ENCODE measurements at places on chromosomes 13 and 19. TPM values are rescaled to one million over a fixed set of nuclear protein-coding genes. Genes with fewer than 3 reads are reported as not detected.
A peak's percentile ranks its signal among the peaks of the same experiment; 100 is the strongest.

B3GNT3 gene
- not detected for polyA plus RNA-seq

IGFL3 gene
- not detected for polyA plus RNA-seq

DNA sequence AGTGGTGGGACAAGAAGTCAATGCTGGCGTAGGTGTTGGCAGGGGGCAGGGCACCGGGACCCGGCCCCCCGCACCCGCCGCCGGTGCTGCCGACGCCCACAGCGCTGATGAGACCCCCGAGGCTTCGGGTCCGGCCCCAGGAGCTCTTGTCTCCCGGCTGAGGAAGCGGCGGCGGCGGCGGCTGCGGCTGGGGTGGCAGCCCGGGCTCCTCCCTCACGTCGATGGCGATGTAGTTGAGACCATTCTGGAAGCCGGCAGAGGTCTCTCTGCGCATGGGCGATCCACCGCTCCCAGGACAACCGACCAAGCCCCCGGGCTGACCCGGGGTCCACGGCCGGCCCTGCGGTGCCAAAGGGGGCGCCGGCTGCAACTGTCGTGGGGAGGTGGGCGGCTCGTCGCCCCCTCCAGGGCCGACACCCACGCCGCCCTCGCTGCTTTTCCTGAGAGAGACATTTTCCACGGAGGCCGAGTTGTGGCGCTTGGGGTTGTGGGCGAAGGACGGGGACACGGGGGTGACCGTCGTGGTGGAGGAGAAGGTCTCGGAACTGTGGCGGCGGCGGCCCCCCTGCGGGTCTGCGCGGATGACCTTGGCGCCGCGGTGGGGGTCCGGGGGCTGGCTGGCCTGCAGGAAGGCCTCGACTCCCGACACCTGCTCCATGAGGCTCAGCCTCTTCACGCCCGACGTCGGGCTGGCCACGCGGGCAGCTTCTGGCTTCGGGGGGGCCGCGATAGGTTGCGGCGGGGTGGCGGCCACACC lies 4.1 kb downstream of the IRS2 start:
- H3K27me3 ChIP-seq = no peaks in the 10 kb centered on the region
- H3K4me1 ChIP-seq = peaks cover 74% of the 10 kb centered on the region
- H3K36me3 ChIP-seq = peaks cover 38% of the 10 kb centered on the region
- H3K27ac ChIP-seq = no peak overlapping the region

DNA sequence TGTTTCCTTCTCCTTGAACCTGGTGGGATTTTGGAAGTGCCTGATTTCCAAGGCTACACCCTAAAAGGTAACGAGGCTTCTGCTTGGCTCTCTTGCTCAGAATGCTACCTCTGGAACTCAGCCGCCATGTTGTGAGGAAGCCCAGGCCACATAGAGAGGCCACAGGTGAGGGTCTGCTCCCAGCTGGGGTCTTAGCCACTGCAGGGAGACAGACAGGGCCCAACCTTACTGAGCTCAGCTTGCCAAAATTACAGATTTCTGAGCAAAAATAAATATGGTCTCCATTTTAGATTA lies 61.4 kb downstream of the GPR12 start:
- H3K27me3 ChIP-seq = peaks cover 3% of the 10 kb centered on the region
- H3K27ac ChIP-seq = no peak overlapping the region
- no peak for DNase-seq
- H3K4me1 ChIP-seq = no peaks in the 10 kb centered on the region

ZNF559 gene
- polyA plus RNA-seq = 9.1 TPM

SSBP4 gene
- 74.5 TPM for polyA plus RNA-seq

DNA sequence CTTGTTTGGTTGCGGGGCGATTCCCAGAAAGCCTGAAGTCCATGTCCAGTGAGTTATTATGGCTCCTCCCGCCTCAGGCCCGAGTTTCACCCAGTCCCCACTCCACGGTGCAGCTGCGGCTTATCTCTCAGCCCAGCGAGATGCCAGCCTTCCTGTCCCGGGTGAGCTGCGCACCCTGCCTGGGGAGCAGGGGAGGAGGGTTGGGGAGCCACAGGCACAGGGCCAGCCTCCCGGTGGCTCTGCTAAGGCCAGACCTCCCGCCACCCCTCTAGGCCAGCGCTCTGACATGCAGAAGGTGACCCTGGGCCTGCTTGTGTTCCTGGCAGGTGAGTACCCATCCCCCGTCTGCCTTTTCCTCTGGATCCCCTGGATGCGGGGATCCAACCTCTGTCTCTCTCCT lies 3.5 kb downstream of the FXYD3 start:
- H3K4me1 ChIP-seq = peaks cover 38% of the 10 kb centered on the region
- H3K27ac ChIP-seq = no peak overlapping the region
- H3K27me3 ChIP-seq = no peaks in the 10 kb centered on the region
- no peak for DNase-seq
- no peaks in the 10 kb centered on the region for H3K36me3 ChIP-seq
- no peak overlapping the region for H3K4me3 ChIP-seq

ONECUT3 gene
- not detected for polyA plus RNA-seq

DNA sequence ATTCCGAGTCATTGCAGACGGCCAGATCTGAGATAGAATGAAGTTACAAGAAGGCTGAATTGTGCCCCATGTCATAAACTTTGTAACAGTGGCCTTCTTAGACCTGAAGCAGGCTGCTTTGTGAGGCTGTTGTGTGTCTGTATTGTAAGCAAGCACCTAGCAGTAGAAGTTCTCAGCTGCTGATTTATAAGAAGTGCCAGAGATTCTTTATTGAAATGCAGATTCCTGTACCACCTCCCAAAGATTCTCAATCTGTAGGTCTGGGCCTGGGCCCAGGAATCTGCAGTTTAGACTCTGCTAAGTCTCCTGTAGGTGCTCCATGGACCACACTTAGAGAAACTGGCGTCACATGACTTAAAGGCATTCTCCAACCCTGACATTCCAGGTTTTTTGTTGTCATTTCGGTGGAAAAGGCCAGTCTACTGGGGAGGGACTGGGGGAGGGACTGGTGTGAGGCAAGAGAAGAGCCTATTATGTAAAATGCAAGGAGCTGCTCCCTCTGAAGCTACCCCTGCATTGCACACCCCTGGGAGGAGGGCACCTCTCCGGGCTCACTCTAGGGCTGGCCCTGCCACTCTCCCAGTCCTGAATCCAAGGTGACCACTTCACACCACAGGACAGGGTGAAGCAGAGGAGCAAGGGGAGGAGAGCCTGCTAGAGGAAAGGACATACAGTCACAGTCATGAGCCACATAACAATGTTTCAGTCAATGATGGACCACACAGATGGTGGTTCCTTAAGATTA lies 769 bp upstream of the TMEM272 start:
- no peak for DNase-seq
- H3K36me3 ChIP-seq = no peaks in the 10 kb centered on the region
- no peaks in the 10 kb centered on the region for H3K27me3 ChIP-seq
- H3K4me3 ChIP-seq = no peak overlapping the region

DNA sequence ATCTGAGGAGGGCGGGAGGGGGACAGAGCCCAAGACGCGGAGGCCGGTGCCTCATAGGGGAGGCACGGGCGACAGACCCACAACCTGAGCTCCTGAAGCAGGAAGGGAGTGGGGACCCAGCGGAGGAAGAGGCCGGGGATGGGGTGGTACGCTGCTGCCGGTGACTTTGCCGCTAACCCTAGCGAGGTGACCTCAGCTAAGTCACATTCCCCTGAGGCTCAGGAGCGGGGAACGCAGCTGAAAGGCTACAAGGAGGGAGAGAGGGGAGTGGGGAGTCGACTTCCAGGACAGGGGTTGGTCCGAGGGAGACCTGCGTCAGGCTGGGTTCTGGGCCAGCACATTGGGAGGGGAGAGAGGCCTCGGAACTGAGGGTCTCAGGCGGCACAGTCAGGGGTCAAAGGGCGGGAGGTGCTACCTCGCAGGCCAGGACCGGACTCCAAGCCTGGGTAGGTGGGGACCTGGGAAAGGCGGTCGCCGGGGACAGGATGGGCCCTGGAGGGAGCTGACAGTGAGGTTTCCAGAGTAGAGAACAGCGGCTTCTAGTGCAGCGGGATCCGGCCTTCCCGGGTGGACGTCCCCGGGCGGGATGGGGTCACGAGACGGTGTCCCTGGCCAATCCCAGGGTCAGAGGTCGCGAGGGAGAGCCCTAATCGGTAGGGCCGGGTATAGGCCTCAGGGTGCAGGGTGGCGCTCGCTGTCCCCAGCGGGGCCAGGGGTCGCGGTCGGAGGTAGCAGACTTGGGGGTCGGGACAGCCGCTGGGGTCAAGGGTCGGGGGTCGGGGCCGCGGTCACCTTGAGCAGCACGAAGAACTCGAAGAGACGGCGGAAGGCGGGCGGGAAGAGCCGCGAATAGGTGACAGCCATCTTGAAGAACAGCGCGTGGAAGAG lies 699 bp downstream of the TMEM259 start:
- peaks cover 8% of the 10 kb centered on the region for H3K36me3 ChIP-seq
- peak overlapping the region; percentile 50 for H3K27ac ChIP-seq
- no peak for DNase-seq
- H3K27me3 ChIP-seq = no peaks in the 10 kb centered on the region
- H3K4me3 ChIP-seq = peak overlapping the region; percentile 96

DNA sequence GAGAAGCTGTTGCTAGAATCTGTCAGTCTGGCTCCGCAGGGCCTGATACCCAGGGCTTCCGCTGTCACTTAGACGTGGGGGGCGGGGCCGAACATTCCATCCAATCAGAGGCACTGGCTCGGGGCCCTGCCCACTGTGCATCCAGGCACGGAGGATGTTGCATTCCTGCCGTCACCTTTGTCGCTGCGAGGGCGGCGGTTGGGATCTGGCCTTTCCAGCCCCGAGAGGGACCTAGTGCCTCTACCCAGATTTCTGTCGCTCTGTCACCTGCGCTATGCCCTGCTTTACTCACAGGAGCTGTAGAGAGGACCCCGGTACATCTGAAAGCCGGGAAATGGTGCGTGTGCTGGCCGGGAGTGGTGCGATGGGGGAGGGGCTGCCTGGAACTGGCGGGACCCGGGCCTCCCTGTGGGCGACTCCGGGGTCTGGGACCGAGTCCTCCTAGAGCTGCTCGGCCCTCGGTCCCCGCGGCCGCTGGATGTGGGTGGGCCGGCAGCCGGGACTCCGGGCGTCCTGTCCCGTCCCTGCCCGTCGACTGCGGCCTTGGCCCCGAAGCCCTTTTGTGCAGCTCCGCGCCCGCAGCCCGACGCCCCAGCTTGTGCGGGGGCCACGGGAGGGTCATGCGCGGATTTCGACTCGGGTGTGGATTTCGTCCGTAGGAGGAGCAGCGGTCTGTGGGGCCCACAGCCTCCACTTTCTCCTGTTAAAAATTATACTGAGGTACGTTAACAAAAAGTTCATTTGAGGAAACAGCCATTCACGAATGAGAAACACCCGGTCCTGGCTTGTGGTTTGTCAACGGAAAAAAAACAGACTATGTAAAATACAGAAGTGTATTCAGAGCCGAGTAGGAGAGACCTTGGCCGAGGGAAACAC lies at the start of gene ZNF439:
Gene ZNF439, plus strand, starts transcription at position 133 of the 876 bp plus-strand sequence. Its CDS starts 142 bp downstream, at position 275.
- H3K4me1 ChIP-seq = peaks cover 15% of the 10 kb centered on the region
- H3K36me3 ChIP-seq = no peaks in the 10 kb centered on the region
- no peaks in the 10 kb centered on the region for H3K27me3 ChIP-seq
- H3K4me3 ChIP-seq = peak within 1 kb of the TSS; percentile 55
- peak; percentile 61 for DNase-seq

- no peaks in the 10 kb centered on the region for H3K27me3 ChIP-seq
- no peak for DNase-seq
- H3K36me3 ChIP-seq = no peaks in the 10 kb centered on the region
These were observed 69.7 kb upstream of the UBL3 start for GRCh38 chr13:29920025-29920643.

DNA sequence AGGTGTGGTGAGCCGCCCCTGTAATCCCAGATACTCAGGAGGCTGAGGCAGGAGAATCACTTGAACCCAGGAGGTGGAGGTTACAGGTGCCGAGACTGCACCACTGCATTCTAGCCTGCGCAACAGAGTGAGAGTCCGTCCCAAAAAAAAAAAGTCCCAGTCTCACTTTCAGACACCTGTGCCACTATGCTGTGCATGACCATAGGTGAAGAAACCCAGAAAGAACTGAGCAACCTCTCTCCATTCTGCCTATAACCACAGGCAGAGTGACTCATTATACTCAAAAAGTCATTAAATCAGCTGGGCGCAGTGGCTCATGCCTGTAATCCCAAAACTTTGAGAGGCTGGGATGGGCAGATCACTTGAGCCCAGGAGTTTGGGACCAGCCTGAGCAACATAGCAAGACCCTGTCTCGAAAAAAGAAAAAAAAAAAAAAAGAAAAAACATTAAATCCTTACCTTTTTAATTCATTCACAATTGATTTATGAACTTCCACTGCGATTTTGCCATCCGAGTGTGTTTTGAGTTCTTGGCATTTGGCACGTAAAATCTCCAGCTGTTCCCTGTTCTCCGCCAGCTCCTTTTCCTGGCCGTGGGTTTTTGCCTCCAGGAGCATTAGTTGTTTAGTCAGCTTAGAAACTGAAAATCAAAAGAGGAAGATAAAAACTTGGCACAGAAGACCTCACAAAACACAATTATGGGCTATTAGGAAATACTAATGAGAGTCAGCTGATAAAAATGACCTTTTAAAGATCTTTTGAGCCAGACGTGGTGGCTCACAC lies 45.5 kb upstream of the SLC7A9 start:
- peaks cover 8% of the 10 kb centered on the region for H3K36me3 ChIP-seq
- DNase-seq = no peak
- no peaks in the 10 kb centered on the region for H3K27me3 ChIP-seq
- no peak overlapping the region for H3K27ac ChIP-seq

MAB21L1 gene
- polyA plus RNA-seq = not detected

GRCh38 chr13:37893321-37893720 lies 23.7 kb upstream of the TRPC4 start:
- H3K36me3 ChIP-seq = no peaks in the 10 kb centered on the region
- no peak for DNase-seq

- no peak overlapping the region for H3K4me3 ChIP-seq
- no peak for DNase-seq
- no peaks in the 10 kb centered on the region for H3K27me3 ChIP-seq
These were observed 159.1 kb upstream of the KL start for GRCh38 chr13:32857077-32857476.

DNA sequence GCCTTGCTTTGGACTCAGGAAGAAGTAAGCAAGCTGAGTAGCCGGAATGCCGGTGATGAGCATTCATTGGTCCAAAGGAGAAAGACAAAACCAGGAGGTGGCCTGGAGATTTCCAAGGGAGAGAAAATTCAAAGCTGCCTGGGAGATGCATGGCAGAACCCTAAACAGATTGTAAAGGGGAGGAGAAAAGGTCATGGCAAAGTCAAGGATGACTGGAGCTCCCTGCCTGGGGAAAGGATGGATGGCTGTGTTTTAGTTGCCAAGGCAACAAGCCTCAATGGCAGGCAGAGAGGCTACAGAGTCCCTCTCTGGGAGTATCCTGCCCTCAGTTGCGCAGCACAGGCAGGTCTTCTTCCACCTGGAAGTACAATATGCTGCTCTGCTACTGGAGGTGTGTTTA lies 134.0 kb downstream of the ENOX1 start:
- DNase-seq = no peak
- no peaks in the 10 kb centered on the region for H3K4me1 ChIP-seq
- no peak overlapping the region for H3K4me3 ChIP-seq
- no peak overlapping the region for H3K27ac ChIP-seq

GRCh38 chr19:6343462-6343861 lies 10.1 kb upstream of the ACER1 start:
- H3K36me3 ChIP-seq = no peaks in the 10 kb centered on the region
- H3K27me3 ChIP-seq = no peaks in the 10 kb centered on the region
- no peaks in the 10 kb centered on the region for H3K4me1 ChIP-seq

ZNF723 gene
- not detected for polyA plus RNA-seq

GRCh38 chr19:13693889-13694288 lies 70.4 kb upstream of the MRI1 start:
- H3K27ac ChIP-seq = no peak overlapping the region
- no peaks in the 10 kb centered on the region for H3K27me3 ChIP-seq
- H3K4me3 ChIP-seq = no peak overlapping the region
- no peak for DNase-seq
- no peaks in the 10 kb centered on the region for H3K36me3 ChIP-seq
- no peaks in the 10 kb centered on the region for H3K4me1 ChIP-seq

GRCh38 chr19:49872245-49873128 lies 4.7 kb downstream of the AKT1S1 start:
- no peak for DNase-seq
- H3K4me1 ChIP-seq = peaks cover 43% of the 10 kb centered on the region
- no peak overlapping the region for H3K4me3 ChIP-seq
- H3K27me3 ChIP-seq = no peaks in the 10 kb centered on the region
- no peak overlapping the region for H3K27ac ChIP-seq
